ENCODE measurements at places on chromosomes 7 and 10. TPM values are rescaled to one million over a fixed set of nuclear protein-coding genes. Genes with fewer than 3 reads are reported as not detected.

TMEM229A gene
- not detected for total RNA-seq

SHTN1 gene
- not detected for total RNA-seq

ZNF239 gene
- total RNA-seq: 1.7 TPM

ELFN1 gene
- total RNA-seq: not detected

EIF5AL1 gene
- 0.34 TPM for total RNA-seq

TAF5 gene
- total RNA-seq: 11.0 TPM

DNA sequence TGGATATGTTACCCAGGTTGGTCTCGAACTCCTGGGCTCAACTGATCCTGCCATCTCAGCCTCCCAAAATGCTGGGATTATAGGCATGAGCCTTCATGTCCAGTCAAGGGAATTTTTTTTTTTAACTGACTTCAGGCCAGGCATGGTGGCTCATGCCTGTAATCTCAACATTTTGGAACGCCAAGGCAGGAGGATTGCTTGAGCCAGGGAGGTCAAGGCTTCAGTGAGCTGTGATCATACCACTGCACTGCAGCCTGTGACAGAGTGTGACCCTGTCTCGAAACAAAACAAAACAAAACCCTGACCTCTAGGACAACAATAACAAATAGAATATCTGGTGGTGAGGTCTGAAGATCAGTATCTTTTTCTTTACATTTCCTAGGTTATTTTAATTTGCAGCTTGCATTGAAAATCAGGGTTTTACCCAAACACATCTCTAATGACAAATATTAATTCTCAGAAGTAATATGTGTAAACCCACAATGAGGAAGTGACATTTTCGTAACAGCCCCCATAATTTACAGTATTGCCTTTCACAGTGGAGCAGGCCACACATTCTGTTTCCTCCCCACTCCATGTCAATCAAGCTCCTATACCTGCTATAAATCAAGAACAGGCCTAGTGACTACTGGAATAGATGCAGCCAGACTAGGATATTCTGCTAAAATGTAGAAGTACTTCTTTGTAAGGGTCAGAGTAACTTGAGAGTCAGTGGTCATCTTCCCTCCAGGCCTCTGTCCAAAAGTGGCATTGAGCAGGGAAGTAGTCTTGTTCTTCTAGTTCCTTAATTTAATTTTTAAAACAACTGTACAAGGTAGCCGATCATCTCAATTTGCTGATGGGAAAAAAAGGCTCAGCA, 43.3 kb upstream of the ECHDC3 start:
- H3K27ac ChIP-seq: no peak overlapping the region
- no peaks in the 10 kb centered on the region for H3K4me1 ChIP-seq
- H3K27me3 ChIP-seq: peaks cover 49% of the 10 kb centered on the region
- no peaks in the 10 kb centered on the region for H3K36me3 ChIP-seq

GRCh38 chr10:60611291-60611747, 167.0 kb upstream of the CDK1 start:
- no peak for DNase-seq
- H3K36me3 ChIP-seq: peaks cover 13% of the 10 kb centered on the region
- H3K4me1 ChIP-seq: peaks cover 30% of the 10 kb centered on the region
- H3K4me3 ChIP-seq: peak overlapping the region; percentile 1

GRCh38 chr7:3168869-3169268, 125.2 kb upstream of the CARD11 start:
- H3K27me3 ChIP-seq: peaks cover 25% of the 10 kb centered on the region
- no peak overlapping the region for H3K27ac ChIP-seq
- no peak overlapping the region for H3K4me3 ChIP-seq

- H3K27me3 ChIP-seq: no peaks in the 10 kb centered on the region
- H3K27ac ChIP-seq: no peak overlapping the region
- no peaks in the 10 kb centered on the region for H3K36me3 ChIP-seq
- no peak for DNase-seq
Observed at GRCh38 chr7:1900847-1901246, 230.8 kb downstream of the ELFN1 start.

DNA sequence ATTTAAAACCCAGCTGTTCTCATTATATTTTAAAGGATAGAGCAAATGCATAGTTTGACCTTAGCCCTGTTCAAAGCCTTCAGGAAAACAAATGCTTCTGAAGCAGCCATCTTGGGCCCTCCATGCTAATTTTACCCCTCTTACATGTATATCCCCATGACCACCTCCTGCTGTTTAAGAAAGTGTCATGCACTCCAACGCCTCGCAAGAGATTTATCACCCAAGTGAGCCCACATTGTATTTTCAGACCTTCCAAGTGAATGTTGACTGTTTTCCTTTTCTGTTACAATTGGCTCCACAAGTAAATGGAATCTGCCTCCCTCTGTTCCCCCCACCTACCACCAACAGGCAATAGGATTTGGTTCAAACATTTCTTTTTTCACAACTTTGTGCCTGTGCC, 5.3 kb downstream of the TMEM72 start:
- H3K27me3 ChIP-seq: peaks cover 10% of the 10 kb centered on the region
- peaks cover 14% of the 10 kb centered on the region for H3K4me1 ChIP-seq
- DNase-seq: no peak
- H3K27ac ChIP-seq: no peak overlapping the region
- no peak overlapping the region for H3K4me3 ChIP-seq
- no peaks in the 10 kb centered on the region for H3K36me3 ChIP-seq

DNA sequence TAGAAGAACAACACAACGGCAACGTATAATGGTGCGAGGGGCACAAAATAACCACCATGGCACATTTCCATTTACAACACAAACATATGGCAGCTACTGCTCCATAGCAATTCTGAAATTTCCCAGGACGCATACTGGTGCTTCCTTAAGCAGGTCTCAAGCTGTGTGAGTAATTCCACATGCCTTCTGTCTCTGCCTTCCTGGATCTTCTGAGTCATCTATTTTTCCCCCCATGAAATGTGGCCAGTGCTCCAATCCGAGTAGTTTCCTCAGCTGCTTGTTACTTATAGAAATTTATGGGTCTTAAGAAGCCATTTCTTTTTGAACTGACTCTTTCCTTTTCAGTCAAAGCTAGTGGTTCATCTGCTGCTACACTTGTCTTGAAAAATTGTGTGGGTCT, 256.6 kb upstream of the KLF6 start:
- no peaks in the 10 kb centered on the region for H3K4me1 ChIP-seq
- no peak overlapping the region for H3K4me3 ChIP-seq
- H3K27me3 ChIP-seq: peaks cover 3% of the 10 kb centered on the region

DNA sequence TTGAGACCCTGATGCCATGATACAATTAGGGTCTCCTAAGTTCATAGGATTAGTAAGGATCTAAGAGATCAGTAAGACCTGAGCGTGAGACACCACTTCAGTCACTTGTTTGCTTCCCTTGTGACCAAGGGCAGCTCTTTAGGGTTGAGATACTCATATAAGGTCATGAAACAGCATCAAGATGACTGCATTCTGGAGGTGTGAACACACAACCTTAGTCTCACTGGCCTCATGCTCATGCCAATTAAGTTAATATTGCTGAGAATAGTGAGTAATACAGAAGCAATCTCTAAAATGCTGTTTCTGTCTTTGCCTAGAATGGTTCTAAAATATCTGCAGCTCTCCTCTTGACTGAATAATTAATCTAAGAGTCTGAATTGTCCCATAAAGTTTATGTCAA, 39.6 kb upstream of the KLHL7 start:
- DNase-seq: no peak
- no peak overlapping the region for H3K4me3 ChIP-seq
- H3K27ac ChIP-seq: no peak overlapping the region
- H3K27me3 ChIP-seq: peaks cover 5% of the 10 kb centered on the region
- H3K4me1 ChIP-seq: no peaks in the 10 kb centered on the region
- H3K36me3 ChIP-seq: no peaks in the 10 kb centered on the region

DNA sequence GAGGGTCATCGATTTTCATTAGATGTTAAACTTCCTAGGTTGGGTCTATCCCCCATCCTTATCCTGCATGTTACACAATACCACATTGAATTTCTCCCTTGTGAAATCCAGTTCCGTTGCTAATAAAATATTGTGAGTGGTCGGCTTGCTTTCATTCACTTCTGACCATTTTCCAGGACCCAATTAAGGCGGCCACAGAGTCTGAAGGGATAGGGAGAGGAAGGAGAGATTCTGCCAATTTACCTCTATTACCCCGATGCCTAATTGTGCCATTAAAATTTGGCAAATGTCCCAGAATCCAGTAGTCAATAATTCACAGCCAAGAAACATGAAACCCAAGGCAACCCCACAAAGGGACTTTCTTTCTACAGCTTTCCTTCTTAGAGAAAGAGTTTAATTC, 129.9 kb downstream of the IPMK start:
- no peak for DNase-seq
- no peak overlapping the region for H3K27ac ChIP-seq
- no peaks in the 10 kb centered on the region for H3K36me3 ChIP-seq
- H3K4me3 ChIP-seq: no peak overlapping the region
- no peaks in the 10 kb centered on the region for H3K4me1 ChIP-seq

DNA sequence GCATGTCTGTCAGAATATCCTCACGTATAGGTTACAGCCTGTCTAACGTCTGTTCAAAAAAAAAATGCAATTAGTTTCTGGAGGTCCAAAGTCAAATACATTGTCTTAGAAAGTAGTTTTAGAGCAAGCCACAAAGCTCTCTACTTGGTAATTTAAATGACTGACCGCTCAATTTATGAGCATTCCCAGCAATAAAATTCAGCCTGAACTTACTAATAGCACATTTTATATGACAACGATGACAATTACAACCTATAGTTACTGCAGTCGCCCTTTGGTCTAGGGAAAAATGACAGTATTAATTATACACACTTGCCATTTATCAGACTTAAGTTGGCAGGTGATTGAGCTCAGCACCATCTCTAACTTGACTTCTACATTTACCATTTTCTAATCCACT, 425.8 kb upstream of the STEAP1 start:
- H3K27ac ChIP-seq: no peak overlapping the region
- DNase-seq: no peak

DNA sequence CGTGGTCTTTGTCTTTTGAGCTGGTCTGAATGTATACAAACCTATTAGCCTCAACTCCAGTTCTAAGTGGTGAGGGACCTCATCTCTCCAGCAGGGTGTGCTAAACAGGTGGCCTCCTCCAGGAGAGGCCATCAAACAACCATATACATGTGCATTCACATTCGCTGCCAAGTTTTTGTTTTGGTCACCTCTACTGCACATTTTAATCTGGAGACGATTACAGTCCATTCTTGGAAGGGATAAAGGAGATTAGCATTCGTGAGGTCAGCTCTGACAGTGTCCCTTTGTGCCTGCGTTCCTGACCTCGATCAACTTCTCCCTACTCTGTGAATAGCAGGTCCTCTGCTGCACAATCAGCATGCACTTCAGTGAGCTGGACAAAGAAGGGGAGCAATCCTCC, 60.8 kb downstream of the RHOBTB1 start:
- H3K27ac ChIP-seq: no peak overlapping the region
- H3K4me1 ChIP-seq: no peaks in the 10 kb centered on the region
- H3K27me3 ChIP-seq: peaks cover 2% of the 10 kb centered on the region
- DNase-seq: no peak

DNA sequence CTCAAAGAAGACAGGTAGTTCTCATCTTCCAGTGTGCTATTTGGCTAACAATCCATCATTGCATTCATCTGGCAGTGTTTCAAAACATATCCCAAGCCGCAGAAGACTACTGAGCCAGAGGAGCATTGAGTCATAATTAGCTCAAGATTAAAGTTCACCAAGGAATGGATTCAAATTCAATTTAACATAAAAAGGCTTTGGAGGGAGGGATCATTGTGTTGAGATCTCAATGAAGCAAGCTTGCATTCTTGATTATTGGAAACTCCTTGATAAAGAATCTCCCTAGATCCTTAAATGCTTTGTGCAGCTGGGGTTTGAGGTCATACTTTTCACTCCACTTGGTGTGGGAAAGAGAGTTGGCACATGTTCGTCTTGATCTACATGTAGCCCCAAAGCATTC, 142.8 kb upstream of the SEMA3A start:
- no peak for DNase-seq
- H3K36me3 ChIP-seq: no peaks in the 10 kb centered on the region
- H3K4me1 ChIP-seq: no peaks in the 10 kb centered on the region
- H3K4me3 ChIP-seq: no peak overlapping the region

GRCh38 chr7:86949052-86949778, 110.2 kb downstream of the ELAPOR2 start:
- H3K4me3 ChIP-seq: no peak overlapping the region
- no peak for DNase-seq
- peaks cover 1% of the 10 kb centered on the region for H3K27me3 ChIP-seq
- H3K27ac ChIP-seq: no peak overlapping the region
- H3K4me1 ChIP-seq: peaks cover 5% of the 10 kb centered on the region

GRCh38 chr10:6473430-6473829, 106.6 kb downstream of the PRKCQ start:
- DNase-seq: peak; percentile 64
- H3K27ac ChIP-seq: peak overlapping the region; percentile 79
- peaks cover 61% of the 10 kb centered on the region for H3K36me3 ChIP-seq
